Esophagus squamous epithelium (tissue), 5 donors: ENCODE measurements at places on chromosomes 2 and 18.

DNA sequence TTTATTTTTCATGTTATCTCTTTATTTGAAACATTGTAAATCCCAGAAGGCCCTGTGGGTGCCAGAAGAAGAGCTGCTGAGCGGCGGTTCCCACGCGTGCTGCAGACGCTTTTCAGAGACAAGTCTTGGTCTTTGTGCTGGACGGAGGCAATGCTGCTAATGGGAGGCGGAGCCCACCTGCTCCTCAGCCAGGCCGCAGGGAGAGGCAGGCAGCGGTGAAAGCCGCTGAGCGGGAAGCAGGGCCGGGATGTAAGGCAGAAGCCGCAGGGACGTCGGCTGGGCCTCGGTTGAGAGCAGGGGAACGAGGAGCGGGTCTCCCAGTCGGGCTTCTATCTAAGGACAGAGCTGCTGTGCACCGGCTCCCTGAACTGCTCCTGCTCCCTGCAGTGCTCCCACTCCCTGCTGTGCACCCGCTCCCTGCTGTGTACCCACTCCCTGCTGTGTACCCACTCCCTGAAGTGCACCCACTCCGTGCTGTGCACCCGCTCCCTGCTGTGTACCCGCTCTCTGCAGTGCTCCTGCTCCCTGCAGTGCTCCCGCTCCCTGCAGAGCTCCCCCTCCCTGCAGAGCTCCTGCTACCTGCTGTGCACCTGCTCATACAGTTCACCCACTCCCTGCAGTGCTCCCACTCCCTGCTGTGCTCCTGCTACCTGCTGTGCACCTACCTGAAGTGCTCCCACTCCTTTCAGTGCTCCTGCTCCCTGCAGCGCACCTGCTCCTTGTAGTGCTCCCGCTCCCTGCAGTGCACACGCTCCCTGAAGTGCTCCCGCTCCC is 16.4 kb downstream of the TMEM18 start:
- no peak overlapping the region for H3K27ac ChIP-seq
- no peak for DNase-seq
- no peaks in the 10 kb centered on the region for H3K4me1 ChIP-seq

GRCh38 chr2:226445216-226445861 is 354.3 kb downstream of the IRS1 start:
- no peaks in the 10 kb centered on the region for H3K36me3 ChIP-seq
- H3K27ac ChIP-seq, result no peak overlapping the region
- no peak for DNase-seq

GRCh38 chr18:58069721-58070292 is 25.8 kb downstream of the NEDD4L start:
- H3K4me3 ChIP-seq, result no peak overlapping the region
- no peaks in the 10 kb centered on the region for H3K27me3 ChIP-seq
- no peak overlapping the region for H3K27ac ChIP-seq
- no peak for DNase-seq
- no peaks in the 10 kb centered on the region for H3K36me3 ChIP-seq

- no peak overlapping the region for H3K27ac ChIP-seq
- peaks cover 12% of the 10 kb centered on the region for H3K4me1 ChIP-seq
- no peak overlapping the region for H3K4me3 ChIP-seq
Measured at GRCh38 chr2:169071455-169071854, 2.1 kb downstream of the DHRS9 start.

- no peak for DNase-seq
- H3K36me3 ChIP-seq, result no peaks in the 10 kb centered on the region
- H3K4me1 ChIP-seq, result no peaks in the 10 kb centered on the region
- H3K4me3 ChIP-seq, result no peak overlapping the region
- H3K27ac ChIP-seq, result no peak overlapping the region
Measured at GRCh38 chr2:235238537-235238936, 255.3 kb upstream of the AGAP1 start.
